ENCODE measurements at places on chromosomes 2 and 18. TPM values are rescaled to one million over a fixed set of nuclear protein-coding genes. Genes with fewer than 3 reads are reported as not detected.
A peak's percentile ranks its signal among the peaks of the same experiment; 100 is the strongest.

CNGA3 gene
- total RNA-seq: not detected

C2orf76 gene
- 12.7 TPM for total RNA-seq

MYO1B gene
- total RNA-seq: 48.5 TPM

LRATD1 gene
- 3.8 TPM for total RNA-seq

CFC1 gene
- not detected for total RNA-seq

TM4SF20 gene
- not detected for total RNA-seq

- no peak for DNase-seq
- H3K27me3 ChIP-seq: no peaks in the 10 kb centered on the region
- no peak overlapping the region for H3K4me3 ChIP-seq
Measured at GRCh38 chr2:112185131-112185530, 46.9 kb downstream of the FBLN7 start.

DNA sequence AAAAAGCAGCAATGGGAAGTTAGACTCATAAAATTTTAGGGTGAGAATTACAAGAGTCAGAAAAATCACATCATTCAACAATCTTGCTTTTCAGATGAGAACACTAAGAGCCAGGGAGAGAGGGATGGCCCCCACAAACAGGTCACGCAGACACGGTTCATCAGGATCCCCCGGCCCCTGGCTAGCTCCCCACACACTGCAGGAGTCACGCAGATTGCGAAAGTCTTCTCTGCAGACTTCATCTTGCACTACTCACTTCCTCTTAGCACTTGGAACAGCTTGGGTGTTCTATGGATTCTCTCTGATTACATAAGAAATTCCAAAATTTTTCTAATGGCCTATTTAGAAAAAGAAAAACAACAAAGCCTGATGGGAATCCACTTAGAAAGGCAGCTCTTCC, 21.6 kb upstream of the SULT1C2 start:
- peaks cover 29% of the 10 kb centered on the region for H3K4me1 ChIP-seq
- no peak overlapping the region for H3K4me3 ChIP-seq
- H3K36me3 ChIP-seq: no peaks in the 10 kb centered on the region
- H3K27ac ChIP-seq: peak overlapping the region; percentile 67
- no peak for DNase-seq
- H3K27me3 ChIP-seq: no peaks in the 10 kb centered on the region

- no peaks in the 10 kb centered on the region for H3K27me3 ChIP-seq
- H3K4me1 ChIP-seq: no peaks in the 10 kb centered on the region
- no peaks in the 10 kb centered on the region for H3K36me3 ChIP-seq
- no peak overlapping the region for H3K4me3 ChIP-seq
Measured at GRCh38 chr2:196407675-196408264, 231.7 kb upstream of the CCDC150 start.

GRCh38 chr2:182949572-182950189, 83.2 kb upstream of the FRZB start:
- H3K27ac ChIP-seq: peak overlapping the region; percentile 55
- peaks cover 56% of the 10 kb centered on the region for H3K36me3 ChIP-seq

DNA sequence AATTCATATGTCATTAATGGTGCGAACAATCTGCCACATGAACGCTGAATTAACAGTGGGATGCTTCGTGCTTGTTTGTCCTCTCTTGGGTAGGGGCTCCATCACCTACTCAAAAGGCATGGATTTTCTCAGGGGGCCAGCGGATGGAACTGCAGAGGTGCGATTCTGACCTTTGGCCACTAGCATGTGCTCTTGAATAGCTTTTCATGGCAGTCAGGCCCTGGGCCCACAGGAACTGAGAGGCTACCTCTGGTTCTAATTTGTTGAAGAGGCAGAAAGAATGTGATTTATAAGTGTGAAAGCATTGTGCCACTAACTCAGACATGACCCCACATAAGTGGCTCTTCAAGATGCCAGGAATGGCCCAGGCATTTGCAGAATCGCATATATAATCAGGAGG, 283.2 kb downstream of the INSIG2 start:
- H3K4me3 ChIP-seq: no peak overlapping the region
- DNase-seq: no peak
- H3K4me1 ChIP-seq: no peaks in the 10 kb centered on the region
- no peak overlapping the region for H3K27ac ChIP-seq
- no peaks in the 10 kb centered on the region for H3K36me3 ChIP-seq

DNA sequence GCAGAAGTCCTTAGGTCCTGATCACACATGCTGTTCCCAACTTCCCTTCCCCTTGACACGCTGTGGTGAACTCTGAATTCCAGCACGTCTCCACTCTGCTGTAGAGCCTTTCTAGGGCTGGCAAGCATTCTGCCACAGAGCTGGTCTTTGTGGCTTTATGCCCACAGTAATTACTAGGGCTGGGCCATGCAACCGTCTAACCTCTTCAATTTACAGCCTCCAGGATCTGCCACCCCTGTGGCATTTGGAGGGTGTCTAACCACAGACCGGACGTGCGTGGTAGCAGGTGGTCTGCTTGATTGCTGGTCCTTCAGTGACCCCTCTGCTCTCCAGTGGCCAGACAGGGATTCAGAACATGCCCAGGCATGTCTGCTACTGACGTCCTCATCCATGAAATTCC, 43.1 kb upstream of the TGFA start:
- DNase-seq: peak; percentile 65
- H3K27me3 ChIP-seq: no peaks in the 10 kb centered on the region
- H3K4me1 ChIP-seq: peaks cover 36% of the 10 kb centered on the region
- H3K4me3 ChIP-seq: peak overlapping the region; percentile 19
- H3K36me3 ChIP-seq: no peaks in the 10 kb centered on the region

- DNase-seq: no peak
- H3K4me3 ChIP-seq: peak overlapping the region; percentile 99
- H3K4me1 ChIP-seq: peaks cover 68% of the 10 kb centered on the region
- H3K36me3 ChIP-seq: peaks cover 44% of the 10 kb centered on the region
- no peaks in the 10 kb centered on the region for H3K27me3 ChIP-seq
Measured at GRCh38 chr2:112646102-112646719, 472 bp downstream of the SLC20A1 start.

DNA sequence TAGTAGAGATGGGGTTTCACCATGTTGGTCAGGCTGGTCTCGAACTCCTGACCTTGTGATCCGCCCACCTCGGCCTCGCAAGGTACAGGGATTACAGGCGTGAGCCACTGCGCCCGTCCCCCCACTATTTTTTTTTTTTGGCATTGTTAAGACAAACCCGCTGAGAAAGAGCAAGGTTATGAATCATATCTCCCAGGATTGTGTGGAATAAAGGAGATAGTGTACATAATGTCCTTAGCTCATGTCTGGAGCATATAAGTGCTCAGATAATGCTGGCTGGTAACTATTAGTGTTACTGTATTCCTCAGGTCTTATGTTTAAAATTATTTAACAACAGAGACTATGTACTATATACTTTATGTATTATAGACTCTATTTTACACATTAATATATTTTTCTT, 36.0 kb downstream of the TTC27 start:
- H3K27ac ChIP-seq: no peak overlapping the region
- DNase-seq: no peak
- H3K36me3 ChIP-seq: peaks cover 6% of the 10 kb centered on the region
- no peaks in the 10 kb centered on the region for H3K4me1 ChIP-seq
- no peak overlapping the region for H3K4me3 ChIP-seq
- H3K27me3 ChIP-seq: no peaks in the 10 kb centered on the region

Data from PC-9 (cell line).